ENCODE measurements at places on chromosomes 12 and 14. TPM values are rescaled to one million over a fixed set of nuclear protein-coding genes. Genes with fewer than 3 reads are reported as not detected.

GRCh38 chr12:49369411-49370145, 2.3 kb downstream of the SPATS2 start:
- no peaks in the 10 kb centered on the region for H3K36me3 ChIP-seq
- no peak for DNase-seq
- H3K27me3 ChIP-seq, result no peaks in the 10 kb centered on the region
- H3K27ac ChIP-seq, result peak overlapping the region; percentile 99
- peaks cover 31% of the 10 kb centered on the region for H3K4me1 ChIP-seq
- no peak overlapping the region for H3K4me3 ChIP-seq

GRCh38 chr12:114963846-114964245, 279.9 kb upstream of the TBX3 start:
- H3K27me3 ChIP-seq, result no peaks in the 10 kb centered on the region
- H3K36me3 ChIP-seq, result no peaks in the 10 kb centered on the region
- H3K4me1 ChIP-seq, result no peaks in the 10 kb centered on the region
- H3K4me3 ChIP-seq, result no peak overlapping the region
- no peak overlapping the region for H3K27ac ChIP-seq
- no peak for DNase-seq

DNA sequence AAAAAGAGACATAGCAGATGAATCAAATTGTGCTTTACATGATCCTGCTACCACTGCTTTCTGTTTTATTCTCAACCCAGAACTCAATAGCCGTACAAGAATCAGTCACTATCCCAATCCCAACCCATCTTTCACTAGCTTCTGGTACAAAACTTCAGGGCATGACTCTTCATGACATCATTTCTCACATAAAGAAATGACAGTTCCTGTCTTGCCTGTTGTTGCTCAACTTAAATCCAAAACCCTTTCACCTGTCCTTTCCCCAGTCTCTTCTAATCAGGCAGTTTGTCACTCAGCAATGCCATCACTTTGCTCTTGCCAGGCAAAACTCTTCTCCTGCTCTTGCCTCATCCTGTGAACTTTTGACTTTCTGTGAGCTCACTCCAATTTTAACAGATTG, 962.8 kb downstream of the GALC start:
- no peaks in the 10 kb centered on the region for H3K4me1 ChIP-seq
- H3K4me3 ChIP-seq, result no peak overlapping the region
- H3K27me3 ChIP-seq, result no peaks in the 10 kb centered on the region
- no peak for DNase-seq
- H3K36me3 ChIP-seq, result no peaks in the 10 kb centered on the region

DNA sequence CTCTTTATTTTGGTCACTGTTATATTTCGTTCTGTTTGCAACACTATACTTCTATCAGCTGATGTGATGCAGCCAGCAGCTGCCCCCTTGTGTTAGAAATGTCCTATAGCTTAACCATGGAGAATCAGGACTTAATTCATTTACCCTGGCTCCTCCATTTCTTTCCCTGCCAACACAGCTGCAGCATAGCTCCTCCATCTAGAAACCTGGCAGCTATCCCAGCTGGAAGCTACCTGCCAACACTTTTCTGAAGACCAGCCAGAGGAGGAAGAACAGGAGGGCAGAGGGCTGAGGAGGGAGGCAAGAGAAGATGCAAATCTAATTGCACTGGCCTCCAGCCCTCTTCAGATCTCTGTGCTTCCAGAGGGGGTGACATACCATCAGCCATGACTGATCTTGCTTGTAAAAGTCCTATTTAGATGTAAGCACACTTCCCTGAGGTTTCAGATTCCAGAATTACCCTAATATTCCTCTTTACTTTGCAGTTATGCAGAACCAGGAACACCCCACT, 156.8 kb upstream of the TMEM260 start:
- no peaks in the 10 kb centered on the region for H3K36me3 ChIP-seq
- H3K4me1 ChIP-seq, result peaks cover 21% of the 10 kb centered on the region
- peak; percentile 82 for DNase-seq
- no peak overlapping the region for H3K4me3 ChIP-seq
- no peaks in the 10 kb centered on the region for H3K27me3 ChIP-seq

DNA sequence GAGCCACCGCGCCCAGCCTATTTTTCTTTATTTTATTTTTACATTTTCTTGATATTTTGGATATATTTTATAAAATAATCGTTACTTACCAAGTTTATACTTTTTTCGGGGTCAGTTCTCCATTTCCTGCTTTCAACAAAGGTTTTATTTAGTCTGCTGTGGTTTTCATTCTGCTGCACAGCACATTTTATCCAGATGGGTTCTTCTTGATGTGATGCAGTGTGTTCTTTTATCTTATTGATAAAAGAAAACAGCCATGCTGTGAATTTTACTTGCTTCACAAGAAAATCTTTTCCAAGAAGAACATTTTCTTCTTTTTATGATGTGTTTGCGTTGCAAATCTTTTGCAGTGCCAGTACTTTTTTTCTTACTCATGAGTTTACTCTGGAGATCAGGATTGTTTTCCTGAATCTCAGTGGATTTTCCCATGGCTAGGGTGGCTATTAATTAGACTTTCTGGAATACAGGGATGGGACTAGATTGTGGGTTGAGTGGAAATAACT, 192.5 kb downstream of the ADGRD1 start:
- no peaks in the 10 kb centered on the region for H3K27me3 ChIP-seq
- H3K36me3 ChIP-seq, result no peaks in the 10 kb centered on the region
- DNase-seq, result no peak

- H3K4me1 ChIP-seq, result peaks cover 8% of the 10 kb centered on the region
- no peak overlapping the region for H3K4me3 ChIP-seq
- no peaks in the 10 kb centered on the region for H3K27me3 ChIP-seq
- peaks cover 6% of the 10 kb centered on the region for H3K36me3 ChIP-seq
- H3K27ac ChIP-seq, result no peak overlapping the region
- DNase-seq, result no peak
Measured at GRCh38 chr12:54578778-54579177, 9.7 kb downstream of the PPP1R1A start.

DNA sequence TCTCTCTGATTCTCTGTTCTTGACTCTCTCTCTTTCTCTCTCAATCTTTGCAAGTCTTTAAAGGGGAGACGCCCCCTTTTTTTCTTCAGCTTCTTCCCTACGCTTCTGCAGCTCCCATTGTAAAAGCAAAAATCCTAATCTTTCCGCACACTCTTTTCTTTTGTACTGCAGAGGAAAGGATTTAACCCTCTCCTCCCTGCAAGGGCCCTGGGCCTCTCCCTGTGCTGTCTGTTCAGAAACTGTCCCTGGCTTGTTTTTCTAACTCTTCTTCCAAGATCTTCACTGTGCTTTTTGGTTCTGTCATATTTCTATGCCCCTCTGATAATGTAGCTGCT, 10.9 kb upstream of the SALL2 start:
- H3K4me1 ChIP-seq, result peaks cover 14% of the 10 kb centered on the region
- H3K27ac ChIP-seq, result no peak overlapping the region

DNA sequence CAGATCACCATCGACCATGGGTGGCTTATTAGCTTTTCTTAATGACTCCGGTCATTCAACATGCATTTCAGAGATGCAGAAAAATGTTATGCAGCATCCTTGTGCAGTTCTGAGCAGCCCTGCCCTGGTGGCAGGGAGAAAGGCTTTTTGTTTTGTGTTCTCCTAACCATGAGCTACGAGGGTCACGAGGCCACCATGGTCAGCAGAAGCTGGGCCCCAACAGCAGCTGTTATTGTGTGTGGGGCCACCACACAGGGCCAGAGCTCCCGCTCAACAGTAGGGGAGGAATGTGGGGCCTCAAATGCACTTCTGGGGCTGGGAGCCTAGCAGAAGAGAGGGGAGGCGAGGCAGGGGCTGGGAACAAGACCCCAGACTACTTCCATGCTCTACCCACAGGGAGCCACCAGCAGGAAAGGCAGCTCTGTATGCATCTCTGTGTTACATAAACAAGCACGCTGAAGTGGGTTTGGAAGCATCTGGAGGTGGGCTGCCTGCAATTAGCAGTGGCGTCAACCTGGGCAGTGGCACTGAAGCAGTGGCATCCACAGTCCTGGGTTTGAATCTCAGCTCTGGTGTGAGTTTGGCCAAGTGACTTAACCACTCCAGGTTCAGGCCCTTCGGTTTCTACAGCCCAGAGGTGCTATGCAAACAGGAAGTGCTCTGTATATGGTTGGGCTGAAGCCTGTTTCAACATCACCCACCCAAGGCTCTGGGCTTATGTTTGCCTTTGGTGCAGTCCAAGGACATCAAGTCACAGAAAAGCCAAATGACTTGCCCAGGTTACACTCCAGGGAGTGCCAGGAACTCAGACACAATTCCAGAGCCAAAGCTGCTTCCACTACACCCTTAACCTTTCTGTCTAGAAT, 16.3 kb downstream of the GLTP start:
- no peaks in the 10 kb centered on the region for H3K4me1 ChIP-seq
- peaks cover 8% of the 10 kb centered on the region for H3K36me3 ChIP-seq
- no peaks in the 10 kb centered on the region for H3K27me3 ChIP-seq
- no peak for DNase-seq

GRCh38 chr12:108191938-108192337, 62.9 kb downstream of the WSCD2 start:
- H3K27ac ChIP-seq, result peak overlapping the region; percentile 78
- no peaks in the 10 kb centered on the region for H3K27me3 ChIP-seq
- H3K4me3 ChIP-seq, result no peak overlapping the region
- H3K4me1 ChIP-seq, result peaks cover 18% of the 10 kb centered on the region
- no peaks in the 10 kb centered on the region for H3K36me3 ChIP-seq
- no peak for DNase-seq

DNA sequence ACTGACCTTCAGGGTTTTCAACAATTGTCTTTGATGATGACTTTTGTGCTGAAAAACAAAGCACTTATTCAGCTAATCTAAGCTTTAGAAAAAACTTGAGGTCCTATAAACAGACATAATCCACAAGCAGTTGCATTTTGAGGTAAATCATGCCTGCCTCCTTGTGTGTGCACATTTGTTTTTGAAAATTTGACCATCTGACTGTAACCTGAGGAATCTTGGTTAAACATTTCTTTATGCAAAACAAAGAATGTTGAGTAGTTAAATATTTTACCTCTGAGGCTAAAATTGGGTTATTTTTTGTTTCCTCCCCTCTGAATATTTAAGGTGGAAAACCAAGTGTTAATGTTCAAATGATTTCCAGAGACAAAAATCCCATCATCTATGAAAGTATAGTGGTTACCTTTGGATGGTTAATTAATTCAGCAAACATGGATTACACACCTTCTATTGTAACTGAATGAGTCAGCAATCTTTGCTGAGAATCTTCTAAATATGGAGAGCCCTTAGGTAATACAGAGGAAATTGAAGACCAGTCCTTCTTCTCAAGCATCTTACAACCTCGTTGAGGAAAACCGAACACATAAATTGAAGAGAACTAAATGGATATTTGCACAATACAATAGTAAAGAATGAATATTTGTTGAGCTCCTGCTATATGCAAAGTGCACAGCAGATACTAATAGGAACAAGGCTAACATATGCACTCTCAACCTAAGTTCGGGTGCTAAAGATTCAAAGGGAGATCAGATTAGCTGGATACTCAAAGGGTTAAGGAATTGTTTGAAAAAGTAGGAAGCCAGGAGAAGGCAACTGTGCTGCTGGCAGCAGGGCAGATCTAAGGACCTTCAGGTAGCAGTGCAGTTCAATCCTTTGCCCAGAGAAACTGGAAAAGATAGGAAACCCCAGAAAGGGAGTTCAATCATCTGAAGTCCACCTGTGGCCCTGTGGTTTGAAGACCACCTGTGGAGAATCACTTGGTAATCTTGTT, 115.2 kb downstream of the BMP4 start:
- no peaks in the 10 kb centered on the region for H3K27me3 ChIP-seq
- H3K4me1 ChIP-seq, result no peaks in the 10 kb centered on the region
- H3K36me3 ChIP-seq, result no peaks in the 10 kb centered on the region
- no peak overlapping the region for H3K4me3 ChIP-seq
- no peak for DNase-seq

DNA sequence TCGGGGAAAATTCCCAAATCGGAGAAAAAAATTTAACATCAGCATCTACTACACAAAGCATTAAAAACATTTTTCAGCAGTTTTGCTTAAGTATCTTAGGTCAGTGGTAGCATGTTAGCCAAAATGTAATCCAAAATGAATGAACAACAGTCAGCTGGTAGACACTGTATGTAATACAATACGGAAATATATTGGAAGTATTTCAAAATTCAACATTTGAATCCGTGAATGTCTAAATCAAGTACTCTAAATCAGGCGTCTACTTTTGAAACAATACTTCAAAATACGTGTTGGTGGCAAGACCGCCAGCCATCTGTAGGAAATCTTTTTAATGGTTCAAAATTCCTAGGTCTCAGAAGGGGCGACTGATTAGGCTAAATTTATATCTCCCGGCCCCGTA, 1.1 kb downstream of the SCAF11 start:
- H3K4me1 ChIP-seq, result peaks cover 57% of the 10 kb centered on the region
- peak overlapping the region; percentile 76 for H3K4me3 ChIP-seq
- no peak for DNase-seq
- H3K27ac ChIP-seq, result peak overlapping the region; percentile 98
- no peaks in the 10 kb centered on the region for H3K36me3 ChIP-seq

GRCh38 chr12:111204788-111205241, 164.1 kb downstream of the PHETA1 start:
- H3K27ac ChIP-seq, result no peak overlapping the region
- no peaks in the 10 kb centered on the region for H3K36me3 ChIP-seq
- H3K27me3 ChIP-seq, result peaks cover 7% of the 10 kb centered on the region
- DNase-seq, result no peak
- no peak overlapping the region for H3K4me3 ChIP-seq
- H3K4me1 ChIP-seq, result no peaks in the 10 kb centered on the region

DNA sequence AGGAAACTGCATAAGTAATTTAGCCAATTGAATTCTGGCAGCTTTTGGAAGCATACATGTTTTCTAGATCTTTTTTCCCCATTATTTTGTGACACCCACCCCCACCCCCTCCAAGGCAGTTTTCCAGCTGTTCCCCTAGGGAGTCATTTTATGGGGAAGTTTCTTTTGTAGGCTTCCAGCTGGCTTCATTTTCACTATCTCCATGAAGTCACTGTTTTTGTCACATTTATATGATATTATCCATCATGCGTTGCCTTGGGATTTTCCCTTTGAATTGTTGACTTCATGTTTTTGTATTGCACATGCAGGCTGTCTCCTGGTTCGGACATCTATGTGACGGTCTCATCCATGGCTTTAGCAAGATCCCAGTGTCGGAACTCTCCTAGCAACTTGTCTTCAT, 233.6 kb upstream of the RGS6 start:
- H3K36me3 ChIP-seq, result no peaks in the 10 kb centered on the region
- H3K27me3 ChIP-seq, result no peaks in the 10 kb centered on the region
- H3K4me1 ChIP-seq, result peaks cover 28% of the 10 kb centered on the region
- H3K27ac ChIP-seq, result no peak overlapping the region
- no peak for DNase-seq

- H3K27me3 ChIP-seq, result no peaks in the 10 kb centered on the region
- peaks cover 19% of the 10 kb centered on the region for H3K36me3 ChIP-seq
- peaks cover 47% of the 10 kb centered on the region for H3K4me1 ChIP-seq
- H3K27ac ChIP-seq, result peak overlapping the region; percentile 87
- DNase-seq, result no peak
Measured at GRCh38 chr12:49568442-49569162, 660 bp upstream of the MCRS1 start.

- no peak overlapping the region for H3K27ac ChIP-seq
- H3K4me3 ChIP-seq, result no peak overlapping the region
- H3K27me3 ChIP-seq, result no peaks in the 10 kb centered on the region
- no peak for DNase-seq
- H3K36me3 ChIP-seq, result no peaks in the 10 kb centered on the region
Measured at GRCh38 chr14:80924365-80925103, 17.0 kb downstream of the CEP128 start.

- H3K4me3 ChIP-seq, result no peak overlapping the region
- no peaks in the 10 kb centered on the region for H3K27me3 ChIP-seq
- peak overlapping the region; percentile 90 for H3K27ac ChIP-seq
- no peaks in the 10 kb centered on the region for H3K4me1 ChIP-seq
- DNase-seq, result peak; percentile 52
Measured at GRCh38 chr12:2373307-2373706, 320.5 kb downstream of the CACNA1C start.

The KCNJ8 gene
- 17.4 TPM for total RNA-seq

The PLA2G1B gene
- not detected for total RNA-seq

The ENDOU gene
- not detected for total RNA-seq

The ESRRB gene
- total RNA-seq, result not detected

The KLHDC2 gene
- 88.9 TPM for total RNA-seq

The GLIPR1L1 gene
- not detected for total RNA-seq
